ENCODE measurements at places on chromosomes 4 and X.

- no peak for DNase-seq
Measured at GRCh38 chr4:1771555-1772305, 21.4 kb upstream of the FGFR3 start.

DNA sequence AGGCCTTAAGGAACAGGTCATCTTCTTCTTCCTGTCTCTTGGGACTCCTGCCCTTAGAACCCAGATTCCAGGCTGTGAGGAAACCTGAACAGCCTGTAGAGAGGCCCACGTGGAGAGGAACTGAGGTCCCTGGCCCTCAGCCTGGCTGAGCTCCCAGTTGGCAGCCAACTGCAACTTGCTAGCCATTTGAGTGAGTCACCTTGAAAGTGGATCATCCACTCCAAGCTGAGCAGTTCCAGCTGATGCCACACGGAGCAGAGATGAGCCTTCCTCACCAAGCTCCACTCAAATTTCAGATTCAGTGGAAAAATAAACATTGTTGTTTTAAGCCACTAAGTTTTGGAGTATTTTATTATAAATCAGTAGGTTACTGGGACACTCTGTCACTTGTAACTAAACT, 392.5 kb downstream of the BCOR start:
- no peak for DNase-seq

- no peak for DNase-seq
Measured at GRCh38 chrX:16479206-16479869, 170.6 kb upstream of the S100G start.

DNA sequence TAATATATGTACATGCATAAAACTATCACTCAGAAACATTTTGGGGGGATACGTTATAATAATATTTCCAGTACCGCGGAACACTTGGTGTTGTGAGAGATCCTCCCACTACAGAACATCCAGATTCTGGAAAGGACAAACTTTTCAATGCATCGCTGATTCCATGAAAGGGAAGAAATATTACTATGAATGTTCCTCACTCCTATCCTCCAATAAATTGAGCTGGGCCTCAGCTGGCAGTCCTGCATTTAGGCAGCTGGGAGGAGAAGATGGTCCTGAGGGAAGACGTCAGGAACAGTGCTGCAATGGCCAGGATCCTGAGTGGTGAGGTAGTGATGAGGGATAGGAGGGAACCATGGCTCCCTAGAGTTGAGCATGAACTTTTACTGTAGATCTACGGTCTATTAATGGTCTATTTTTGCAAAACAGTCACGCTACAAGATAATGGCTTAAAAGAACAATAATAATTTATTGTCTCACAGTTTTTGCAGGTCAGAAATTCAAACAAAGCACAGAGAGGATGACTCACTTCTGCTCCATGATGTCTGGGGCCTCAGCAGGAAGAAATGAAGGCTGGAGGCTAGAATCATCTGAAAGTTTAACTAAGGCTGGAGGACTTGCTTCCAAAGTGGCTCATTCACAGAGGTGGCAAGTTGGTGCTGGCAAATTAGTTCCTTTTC, 538.1 kb downstream of the STIM2 start:
- DNase-seq, result no peak

DNA sequence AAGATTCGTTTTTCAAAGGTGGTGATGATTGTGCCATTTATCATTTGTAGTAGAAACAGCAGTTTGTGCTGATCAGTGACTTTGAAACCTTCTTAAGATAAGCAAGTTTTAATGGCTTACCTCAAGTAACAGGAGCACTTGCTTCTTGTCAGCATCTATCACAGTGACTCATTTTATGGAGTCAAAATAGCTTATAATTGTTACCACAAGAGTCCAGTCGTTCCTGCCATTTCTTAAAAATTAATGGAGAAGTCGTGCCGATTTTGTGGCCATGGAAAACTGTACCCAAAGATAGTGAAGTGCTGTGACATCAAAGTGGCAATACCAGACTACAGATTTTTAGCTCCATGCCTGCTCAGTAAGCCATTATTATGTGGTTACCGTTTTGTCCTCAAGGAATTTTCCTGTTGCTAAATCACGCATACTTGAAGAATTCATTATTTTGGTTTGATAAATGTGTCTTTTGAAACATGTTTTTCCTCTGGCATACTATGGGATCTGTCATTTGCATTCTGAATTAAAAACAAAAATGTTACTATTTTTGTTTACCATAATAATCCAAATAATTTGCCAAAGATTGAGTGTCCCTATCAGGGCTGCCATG, 129.9 kb downstream of the CBR4 start:
- DNase-seq, result no peak

DNA sequence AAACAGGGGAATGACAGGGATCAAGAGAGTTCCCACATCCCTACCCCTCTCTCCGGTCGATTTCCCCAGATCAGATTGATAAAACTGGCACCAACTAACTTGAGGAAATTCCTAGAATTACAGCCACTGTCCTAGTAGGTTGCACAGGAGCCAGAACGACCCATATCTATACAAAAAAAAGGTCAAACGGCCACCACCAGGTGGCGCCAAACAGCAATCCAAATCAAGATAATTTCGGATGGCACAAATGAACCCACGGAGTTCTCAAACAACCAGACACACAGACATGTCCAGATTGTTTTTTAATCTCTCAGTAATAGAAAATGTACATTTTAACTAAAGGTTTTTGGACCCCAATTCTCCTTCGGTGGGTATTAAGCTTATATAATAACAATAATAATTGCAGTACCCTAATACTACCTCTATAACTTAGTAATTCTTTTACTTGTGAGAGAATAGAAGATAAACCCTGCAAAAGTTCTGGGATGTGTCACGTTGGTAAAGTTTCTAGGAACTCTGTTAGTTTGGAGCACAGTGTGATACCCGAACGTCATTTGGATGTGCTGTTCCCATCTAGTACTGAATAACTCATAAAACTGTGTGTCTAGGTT, 212.6 kb downstream of the SPOCK3 start:
- peak; percentile 42 for DNase-seq

DNA sequence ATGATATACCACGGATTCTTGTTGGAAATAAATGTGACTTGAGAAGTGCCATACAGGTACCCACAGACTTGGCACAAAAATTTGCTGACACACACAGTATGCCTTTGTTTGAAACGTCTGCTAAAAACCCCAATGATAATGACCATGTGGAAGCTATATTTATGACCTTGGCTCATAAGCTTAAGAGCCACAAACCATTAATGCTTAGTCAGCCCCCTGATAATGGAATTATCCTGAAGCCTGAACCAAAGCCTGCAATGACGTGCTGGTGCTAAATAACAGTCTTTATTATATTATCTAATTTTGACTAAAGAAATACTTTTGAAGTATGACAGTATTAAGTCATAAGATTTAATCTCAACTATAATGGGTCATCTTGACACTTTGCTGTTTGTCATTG, 18.9 kb downstream of the RAB33B start:
- DNase-seq, result no peak

GRCh38 chr4:127479031-127479622, 153.6 kb upstream of the INTU start:
- DNase-seq, result peak; percentile 36

- no peak for DNase-seq
Measured at GRCh38 chr4:48493452-48494100, 3.5 kb downstream of the ZAR1 start.

DNA sequence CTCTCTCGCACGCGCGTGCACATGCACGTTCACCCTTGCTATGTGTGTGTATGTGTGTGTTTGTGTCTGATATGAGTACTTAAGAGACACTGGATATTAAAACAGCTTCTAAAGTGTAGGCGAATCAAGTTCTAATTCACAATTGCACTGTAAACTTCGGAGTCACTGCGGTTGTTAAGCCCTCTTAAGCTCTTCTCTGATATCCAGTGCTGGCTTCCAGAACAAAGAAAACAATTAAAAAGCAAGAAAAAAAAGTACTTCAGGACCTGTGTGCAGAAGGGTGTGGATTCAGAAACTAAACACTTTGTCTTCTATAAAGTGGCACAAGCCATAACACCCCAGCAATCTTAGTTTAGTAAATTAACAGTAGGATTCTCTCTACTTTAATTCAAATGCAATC, 300.2 kb downstream of the PCDH7 start:
- DNase-seq, result no peak

DNA sequence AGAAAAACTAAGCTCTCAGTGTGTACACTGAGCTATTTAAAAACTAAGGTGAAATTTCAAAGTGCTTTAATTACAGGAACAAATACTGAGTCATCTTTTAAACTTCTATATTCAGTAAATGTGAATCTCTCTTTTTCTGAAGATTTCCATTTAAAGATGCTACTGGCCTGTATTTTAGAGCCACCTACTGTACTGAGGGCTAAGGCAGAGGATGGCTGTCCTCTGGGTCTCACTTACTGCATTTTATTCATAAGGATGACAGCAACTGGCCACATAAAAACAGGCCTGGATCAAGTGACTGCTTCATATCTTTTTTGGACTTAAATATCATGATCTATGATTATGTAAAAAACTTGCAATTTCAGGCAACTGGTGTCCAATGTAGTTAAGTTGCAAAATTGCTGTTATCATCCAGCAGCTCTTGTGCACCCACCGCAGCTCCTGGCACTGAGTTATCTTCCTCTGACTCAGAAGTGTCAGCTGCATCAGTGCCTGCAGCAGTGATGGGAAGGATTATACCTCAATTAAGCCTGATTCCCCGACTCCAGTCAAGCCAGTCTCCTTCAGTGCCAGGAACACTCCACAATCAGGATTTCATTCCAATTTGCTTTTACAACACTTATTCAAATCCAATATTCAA, 1073.7 kb downstream of the PDHA2 start:
- DNase-seq, result no peak

DNA sequence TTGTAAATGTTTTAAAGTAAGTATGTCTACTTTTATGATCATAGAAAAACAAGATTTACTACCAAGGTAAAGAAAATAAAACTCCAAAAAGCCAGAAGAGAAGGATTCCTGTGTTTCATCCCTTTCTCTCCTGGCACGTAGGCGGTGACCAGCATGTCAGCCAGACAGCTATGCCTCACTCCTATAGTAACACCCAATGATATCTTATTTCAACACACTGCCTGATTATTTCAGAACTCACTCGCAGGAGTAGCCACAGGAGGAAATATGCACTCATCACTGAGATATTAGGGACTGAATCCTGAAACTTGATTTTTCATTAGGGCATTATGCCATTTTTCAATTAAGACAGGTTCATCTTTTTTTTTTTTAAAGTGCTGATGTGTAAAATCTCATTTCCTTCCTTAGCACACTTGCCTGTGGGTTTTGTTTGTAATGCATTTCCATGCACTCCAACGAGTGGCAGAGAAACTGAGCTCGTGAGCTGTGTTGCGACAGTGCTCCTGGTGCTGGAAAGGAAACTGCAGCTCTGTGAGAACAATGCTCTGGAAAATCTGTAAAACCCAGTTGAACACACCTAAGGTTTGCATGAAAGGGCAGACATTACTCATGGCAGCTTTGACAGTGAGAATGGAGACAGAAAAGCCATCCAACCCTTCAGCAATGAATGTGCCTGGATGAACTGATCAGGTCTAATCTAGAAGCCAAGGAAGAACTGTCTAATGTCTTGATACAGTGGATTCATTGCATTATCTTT, 18.2 kb downstream of the RAI2 start:
- DNase-seq, result no peak

GRCh38 chr4:20764366-20764992, 64.2 kb downstream of the PACRGL start:
- DNase-seq, result no peak

DNA sequence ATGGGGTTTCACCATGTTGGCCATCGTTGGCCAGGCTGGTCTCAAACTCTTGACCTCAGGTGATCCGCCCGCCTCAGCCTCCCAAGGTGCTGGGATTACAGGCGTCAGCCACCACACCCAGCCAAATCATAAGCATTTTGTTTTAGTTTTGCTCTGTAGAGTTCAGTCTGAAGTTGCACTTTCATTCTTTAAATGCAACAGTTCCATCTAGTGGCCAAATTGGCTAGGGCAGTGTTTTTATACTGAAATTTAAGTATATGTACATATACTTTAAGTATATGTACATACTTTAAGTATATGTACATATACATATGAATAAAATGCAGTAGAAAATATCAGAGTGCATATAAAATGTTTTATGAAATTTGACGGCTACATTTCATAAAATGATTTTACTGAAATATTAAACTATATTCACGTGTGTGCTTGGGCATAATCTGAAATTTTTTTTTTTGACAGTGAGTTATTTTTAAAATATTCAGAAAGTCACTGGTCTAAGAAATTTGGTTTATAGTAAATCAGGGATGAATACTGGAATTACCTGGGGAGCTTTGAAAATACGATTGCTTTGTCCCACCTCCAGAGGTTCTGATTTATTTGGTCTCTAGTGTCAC, 145.5 kb downstream of the NWD2 start:
- peak; percentile 4 for DNase-seq

- no peak for DNase-seq
Measured at GRCh38 chr4:113179996-113180395, 130.5 kb downstream of the ANK2 start.

GRCh38 chr4:81436941-81437574, 34.6 kb downstream of the RASGEF1B start:
- no peak for DNase-seq

- no peak for DNase-seq
Measured at GRCh38 chrX:50154429-50154828, 46.4 kb downstream of the AKAP4 start.

GRCh38 chrX:8849458-8849857, 48.3 kb upstream of the FAM9A start:
- DNase-seq, result no peak

GRCh38 chr4:13559413-13559812, 15.1 kb upstream of the NKX3-2 start:
- DNase-seq, result no peak

DNA sequence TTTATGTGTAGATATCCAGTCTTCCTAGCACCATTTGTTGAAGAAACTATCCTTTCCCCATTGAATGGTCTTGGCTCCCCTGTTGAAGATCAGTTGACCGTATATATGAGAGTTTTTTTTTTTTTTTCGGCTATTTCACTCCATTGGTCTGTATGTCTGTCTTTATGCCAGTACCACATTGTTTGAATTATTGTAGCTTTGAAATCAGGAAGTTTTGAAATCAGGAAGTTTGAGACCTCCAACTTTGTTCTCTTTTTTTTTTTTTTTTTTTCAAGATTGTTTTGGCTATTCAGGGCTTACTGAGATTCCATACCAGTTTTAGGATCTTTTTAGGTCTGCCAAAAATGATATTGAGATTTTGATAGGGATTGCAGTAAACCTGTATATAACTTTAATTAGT, 4.3 kb upstream of the SCD5 start:
- no peak for DNase-seq

- DNase-seq, result no peak
Measured at GRCh38 chr4:47996021-47996420, 20.5 kb downstream of the CNGA1 start.

GRCh38 chrX:137290011-137290410, 256.2 kb upstream of the GPR101 start:
- DNase-seq, result no peak

- DNase-seq, result no peak
Measured at GRCh38 chr4:61934198-61934597, 734.1 kb downstream of the ADGRL3 start.

DNA sequence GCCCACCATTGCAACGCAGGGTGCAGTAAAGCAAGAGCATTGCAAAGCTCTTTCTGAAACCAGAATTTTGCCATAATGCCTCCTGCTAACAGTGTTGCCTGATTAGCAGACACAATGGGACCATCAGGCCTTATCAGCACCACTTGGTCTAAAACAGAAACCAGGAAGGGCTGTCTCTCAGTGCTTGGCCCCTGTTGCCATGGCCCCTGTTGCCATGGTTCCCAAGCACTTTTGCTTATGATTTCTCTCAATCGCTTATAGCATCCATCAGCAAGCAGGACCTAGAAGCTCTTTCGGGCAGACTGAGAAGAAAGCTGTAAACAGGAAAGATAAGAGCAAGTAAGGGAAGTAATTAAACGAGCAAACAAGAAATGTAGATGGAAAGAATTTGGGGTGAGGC, 36.8 kb downstream of the RTL5 start:
- no peak for DNase-seq
